ENCODE measurements at places on chromosomes 1 and 21.

GRCh38 chr1:33396188-33397124, 34.4 kb downstream of the PHC2 start:
- DNase-seq = no peak

- no peak for DNase-seq
Measured at GRCh38 chr1:210280221-210280620, 47.6 kb downstream of the SERTAD4 start.

DNA sequence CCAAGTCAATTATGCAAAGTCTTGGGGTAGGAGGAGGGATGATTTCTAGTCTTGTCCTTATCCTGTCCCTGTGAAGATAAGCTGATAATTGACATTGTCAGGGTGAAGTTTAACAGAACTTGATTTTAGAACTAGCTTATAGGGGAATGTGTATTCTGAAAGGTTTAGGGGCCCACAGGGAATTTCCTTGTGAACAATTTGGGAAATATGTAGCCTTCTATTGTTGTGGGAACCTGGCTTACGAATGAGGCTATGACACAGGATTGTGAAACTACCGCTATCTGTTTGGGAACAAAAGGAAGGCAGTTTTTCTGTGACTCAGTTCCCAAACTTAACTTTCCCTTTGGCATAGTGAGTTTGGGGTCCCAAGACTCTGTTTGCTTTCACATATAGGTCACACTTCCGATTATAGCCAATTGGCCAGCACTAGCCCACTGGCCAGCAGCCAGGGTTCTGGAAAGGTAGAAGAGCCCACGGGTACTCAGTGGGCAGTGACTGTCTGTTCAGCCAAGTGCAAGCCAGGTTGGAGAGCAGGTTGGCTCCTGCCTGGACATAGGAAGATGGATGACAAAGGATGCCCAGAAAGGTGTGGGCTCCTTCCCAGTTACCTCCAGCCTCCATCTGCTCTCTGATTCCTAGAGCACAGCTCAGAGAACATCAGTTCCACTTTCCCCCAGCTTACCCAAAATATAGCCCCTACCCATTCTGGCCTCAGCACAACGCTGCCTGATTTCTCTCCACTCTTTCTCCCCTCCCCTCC, 35.5 kb downstream of the H3-3A start:
- no peak for DNase-seq

DNA sequence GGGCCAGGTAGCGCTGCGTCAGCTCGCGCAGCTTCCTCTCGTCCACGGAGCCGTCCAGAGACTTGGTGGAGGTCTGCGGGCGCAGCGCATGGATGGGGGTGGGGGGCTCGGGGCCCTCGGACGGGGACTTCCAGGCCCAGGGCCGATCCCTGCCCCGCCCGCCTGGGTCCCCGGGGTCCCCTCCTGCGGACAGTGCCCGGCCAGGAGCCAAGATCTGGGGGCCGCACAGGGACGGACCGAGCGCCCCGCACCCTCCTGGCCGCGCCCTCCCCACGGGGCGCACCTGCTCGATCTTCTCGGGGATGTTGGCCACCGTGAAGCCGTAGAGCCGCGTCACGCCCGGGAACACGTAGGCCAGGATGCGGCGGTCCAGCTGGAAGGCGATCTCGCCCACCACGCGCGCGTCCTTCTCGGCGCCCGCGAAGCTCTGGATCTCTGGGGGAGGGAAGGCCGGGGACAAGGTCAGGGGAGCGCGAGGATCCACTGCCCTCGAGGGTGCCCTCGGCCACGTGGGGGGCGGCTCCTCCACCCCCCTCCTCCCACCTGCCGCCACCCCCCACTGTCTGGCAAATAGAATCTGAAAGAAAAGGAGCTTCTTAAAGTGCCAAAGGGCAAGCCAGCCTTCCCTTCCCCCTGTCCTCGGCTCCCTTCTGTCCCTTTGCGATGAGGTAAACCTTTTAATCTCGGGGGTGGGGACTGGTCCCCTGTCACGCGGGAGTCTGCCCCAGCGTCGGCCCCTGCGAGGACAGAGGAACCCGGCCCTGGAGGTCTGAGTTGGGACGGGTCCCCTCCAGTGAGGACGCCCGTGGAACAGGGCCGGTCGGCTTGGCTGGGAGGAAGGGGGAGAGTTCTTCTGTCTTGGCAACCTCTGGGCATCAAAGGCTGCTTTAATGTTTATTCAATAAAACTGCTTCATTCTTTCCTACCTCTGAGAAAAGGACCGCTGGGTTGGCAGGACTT, 6.5 kb upstream of the FTCD start:
- DNase-seq = no peak

DNA sequence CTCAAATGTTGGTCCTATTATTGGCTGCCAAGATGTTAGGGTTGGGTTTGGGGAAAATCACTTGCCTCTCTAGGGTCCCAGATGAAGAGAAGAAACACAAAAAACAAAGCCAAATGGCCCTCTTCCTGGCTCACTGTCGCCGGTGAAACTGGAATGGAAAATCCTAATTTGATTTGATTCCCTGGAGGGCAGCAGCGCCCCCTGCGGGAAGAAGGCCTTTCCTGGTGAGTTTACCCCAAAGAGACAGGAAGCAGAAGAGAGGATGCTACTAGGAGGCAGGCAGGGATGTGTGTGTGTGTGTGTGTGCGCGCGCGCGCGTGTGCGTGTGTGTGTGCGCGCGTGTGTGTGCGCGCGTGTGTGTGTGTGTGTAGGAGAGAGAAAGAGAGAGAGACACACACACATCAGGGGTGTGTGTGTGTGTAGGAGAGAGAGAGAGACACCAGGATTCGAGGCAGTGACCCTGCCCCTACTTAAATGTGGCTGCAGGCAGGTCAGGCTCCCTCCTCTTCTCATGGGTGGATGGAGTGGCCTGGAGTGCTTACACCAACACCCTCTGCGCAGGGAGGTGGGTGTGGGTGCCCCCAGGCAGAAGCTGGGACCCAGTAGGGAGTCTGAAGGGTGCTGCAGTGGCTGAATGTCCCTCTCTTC, 3.1 kb upstream of the SELENON start:
- DNase-seq = peak; percentile 80

DNA sequence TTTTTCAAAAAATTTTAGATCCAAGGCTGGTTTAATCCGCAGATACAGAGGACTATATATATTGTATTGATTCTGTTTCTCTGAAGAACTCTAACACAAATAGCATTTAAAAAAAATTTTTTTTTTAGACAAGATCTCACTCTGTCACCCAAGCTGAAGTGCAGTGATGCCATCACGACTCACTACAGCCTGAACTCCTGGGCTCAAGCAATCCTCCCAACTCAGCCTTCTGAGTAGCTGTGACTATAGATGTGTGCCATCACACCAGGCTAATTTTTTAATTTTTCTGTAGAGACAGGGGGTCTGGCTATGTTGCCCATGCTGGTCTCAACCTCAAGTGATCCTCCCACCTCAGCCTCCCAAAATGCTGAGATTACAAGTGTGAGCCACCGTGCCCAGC, 3.0 kb downstream of the ANKRD45 start:
- no peak for DNase-seq

DNA sequence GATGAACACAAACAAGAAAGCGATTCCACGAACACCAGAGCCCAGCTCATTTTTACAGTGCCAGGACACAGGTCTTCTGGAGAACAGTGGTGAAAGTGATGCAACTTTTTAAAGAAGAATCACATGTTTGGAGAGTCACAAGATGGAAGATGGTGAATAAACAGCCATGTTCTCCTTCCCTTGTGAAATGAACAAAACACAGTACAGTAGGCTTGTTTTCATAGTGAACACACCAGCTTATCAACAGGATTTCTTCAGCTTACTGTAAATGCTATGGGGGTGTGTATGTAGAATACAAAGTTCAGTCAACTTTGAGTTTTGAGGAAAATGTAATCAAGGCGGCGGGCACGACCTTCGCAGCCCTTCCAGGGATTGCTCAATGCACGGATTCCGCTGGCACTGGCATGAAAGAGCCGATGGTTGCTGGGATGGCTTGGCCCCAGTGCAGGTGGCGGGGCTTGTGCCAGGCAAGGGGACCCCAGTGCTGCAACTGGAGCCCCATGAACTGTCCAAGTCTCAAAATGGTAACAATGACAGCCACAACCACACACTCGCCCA, 9.7 kb downstream of the TMPRSS3 start:
- DNase-seq = no peak

- no peak for DNase-seq
Measured at GRCh38 chr1:221440658-221441057, 301.2 kb downstream of the DUSP10 start.

DNA sequence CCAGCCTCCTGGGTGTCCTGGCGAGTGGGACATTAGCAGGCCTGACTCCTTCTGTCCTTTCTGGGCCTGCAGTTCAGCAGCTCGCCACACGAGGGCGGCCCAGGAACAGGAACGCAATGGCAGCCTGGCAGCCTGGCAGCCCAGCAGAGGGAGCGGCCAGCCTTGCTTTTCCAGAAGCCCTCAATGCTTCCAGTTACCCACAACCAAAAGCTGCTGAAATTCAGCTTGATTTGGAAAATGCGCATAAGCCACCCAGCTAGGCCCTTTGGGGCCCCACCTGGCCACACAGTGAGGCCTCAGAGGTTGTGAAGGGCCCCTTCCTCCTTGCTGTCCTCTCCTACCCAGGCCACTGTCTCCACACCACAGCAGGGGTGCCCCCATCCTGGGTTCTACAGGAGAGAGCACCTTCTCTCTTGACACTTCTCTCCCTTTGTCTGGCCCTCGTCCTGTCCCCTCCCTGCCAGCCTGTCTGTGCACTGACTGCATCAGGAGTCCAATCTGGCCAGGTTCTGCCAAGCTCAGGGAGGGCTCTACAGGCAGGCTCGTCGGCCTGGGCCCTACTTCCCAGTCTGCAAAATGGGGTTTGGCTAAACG, 103.4 kb upstream of the VAMP3 start:
- peak; percentile 80 for DNase-seq

DNA sequence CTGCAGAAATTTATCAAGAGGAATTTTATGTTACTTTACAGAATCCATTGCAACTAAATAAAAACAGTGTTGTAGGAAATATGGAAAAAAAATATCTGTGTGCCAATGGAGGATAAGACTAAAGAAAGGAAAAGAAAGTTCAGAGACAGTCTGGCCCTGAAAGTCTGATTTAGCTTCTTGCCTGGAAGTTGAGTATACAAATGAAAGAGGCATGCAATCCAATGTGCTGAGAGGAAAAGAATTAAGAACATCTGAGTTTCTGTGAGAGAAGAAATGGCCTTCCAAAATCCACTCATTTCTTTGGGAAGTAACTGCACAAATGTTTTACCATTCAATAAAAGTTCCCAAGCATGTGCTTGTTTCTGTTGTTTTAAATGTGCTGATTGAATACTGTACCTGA, 65.1 kb downstream of the LHX9 start:
- DNase-seq = no peak

DNA sequence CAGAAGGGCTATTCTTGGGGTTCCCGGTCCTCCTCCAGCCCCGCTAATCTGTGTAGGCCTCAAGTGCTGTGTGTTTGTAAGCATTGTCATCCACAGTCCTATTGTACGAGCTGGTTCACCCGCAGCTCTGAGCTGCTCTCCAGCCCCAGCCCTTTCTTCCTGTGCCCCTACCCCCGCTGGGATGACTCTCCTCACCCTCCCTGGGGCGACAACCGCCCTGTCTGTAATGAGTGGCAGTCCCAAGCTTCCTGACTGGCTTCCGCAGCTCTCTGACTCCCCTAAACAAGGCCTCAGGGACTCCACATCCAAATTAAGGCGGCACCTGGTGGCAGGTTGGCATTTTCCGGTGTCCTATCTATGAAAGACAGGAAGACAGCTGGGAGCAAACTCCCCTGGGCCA, 45.8 kb downstream of the TFF3 start:
- DNase-seq = no peak

- DNase-seq = no peak
Measured at GRCh38 chr1:220810963-220811362, 24.2 kb downstream of the MTARC1 start.

DNA sequence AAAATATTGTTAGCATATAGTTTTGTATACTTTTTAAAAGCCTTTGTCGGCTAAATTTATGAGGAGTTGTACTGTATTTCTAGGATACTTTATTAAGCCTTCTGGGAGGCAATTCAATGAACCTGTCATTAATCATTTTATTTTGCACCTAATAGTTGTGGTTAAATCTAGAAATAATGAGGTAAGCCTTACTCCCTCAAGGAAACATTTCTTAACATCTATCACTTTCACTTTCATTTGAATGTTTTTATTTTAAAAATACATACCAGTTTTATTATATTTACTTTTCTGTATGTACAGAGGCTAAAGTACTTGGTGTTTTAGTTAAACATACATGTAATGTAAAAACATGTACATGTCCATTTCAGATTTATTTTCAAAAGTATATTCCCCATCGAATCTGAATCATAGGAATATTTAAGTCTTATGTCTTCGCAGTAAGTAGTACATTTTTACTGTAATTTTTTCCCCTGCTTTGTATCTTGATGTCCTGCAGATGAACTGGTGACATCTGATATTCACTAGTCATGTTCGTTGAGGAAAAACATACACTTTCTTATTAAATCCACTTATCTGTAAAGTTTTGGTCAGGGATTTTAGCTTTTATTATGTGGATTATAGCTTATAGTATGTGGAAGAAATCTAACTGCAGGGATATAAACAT, 82.8 kb downstream of the DISP1 start:
- DNase-seq = no peak

- DNase-seq = no peak
Measured at GRCh38 chr1:37562984-37563383, 6.2 kb downstream of the DNALI1 start.

- DNase-seq = no peak
Measured at GRCh38 chr1:27257155-27257554, 22.7 kb downstream of the WDTC1 start.

- no peak for DNase-seq
Measured at GRCh38 chr1:117886101-117886795, 43.2 kb downstream of the GDAP2 start.

DNA sequence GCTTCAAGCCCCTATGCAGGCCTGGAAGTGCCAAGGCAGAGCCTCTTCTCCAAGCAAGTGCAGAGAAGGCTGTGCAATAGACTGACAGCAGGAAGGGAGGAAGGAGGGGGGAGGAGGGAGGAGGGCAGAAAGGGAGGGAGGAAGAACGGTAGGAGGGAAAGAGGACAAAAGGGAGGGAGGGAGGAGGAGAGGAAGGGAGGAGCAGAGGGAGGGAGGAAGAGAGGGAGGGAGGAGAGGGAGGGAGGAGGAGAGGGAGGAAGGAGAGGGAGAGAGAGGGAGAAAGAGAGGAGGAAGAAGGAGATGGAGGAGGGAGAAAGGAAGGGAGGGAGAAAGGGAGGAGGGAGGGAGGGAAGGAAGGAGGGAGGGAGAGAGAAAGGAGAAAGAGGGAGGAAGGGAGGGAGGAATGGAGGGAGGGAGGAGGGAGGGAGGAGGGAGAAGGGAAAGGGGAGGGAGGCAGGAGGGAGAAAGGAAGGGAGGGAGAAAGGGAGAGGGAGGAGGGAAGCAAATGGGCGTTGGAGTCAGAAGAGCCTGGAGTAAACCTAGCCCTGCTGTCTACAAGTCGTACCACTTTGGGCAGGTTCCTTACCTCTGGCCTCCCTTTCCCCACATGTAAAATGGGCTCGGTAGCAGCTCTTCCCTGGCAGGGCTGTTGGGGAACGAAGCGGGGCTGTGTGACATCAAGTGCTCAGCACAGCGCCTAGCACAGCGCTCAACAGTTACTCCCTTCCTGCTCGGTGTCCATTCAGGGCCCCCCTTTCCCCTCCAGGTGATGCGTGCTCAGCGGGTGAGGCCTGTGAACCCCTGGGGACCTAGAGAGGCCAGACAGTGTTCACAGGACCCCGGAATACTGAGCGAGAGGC, 244.6 kb downstream of the NPHP4 start:
- no peak for DNase-seq

Data from activated T-cell treated with anti-CD3 and anti-CD28 coated beads for 4 hours (primary cell).